ENCODE measurements at places on chromosomes 11 and 22. TPM values are rescaled to one million over a fixed set of nuclear protein-coding genes. Genes with fewer than 3 reads are reported as not detected.

The DMC1 gene
- 20.8 TPM for total RNA-seq

The SLC5A4 gene
- total RNA-seq: not detected

- DNase-seq: peak; percentile 97
Measured at GRCh38 chr11:124625504-124626168, 3.0 kb downstream of the TBRG1 start.

- DNase-seq: no peak
Measured at GRCh38 chr11:22800482-22800881, 29.1 kb downstream of the SVIP start.
